ENCODE measurements at places on chromosomes 6 and 20. TPM values are rescaled to one million over a fixed set of nuclear protein-coding genes. Genes with fewer than 3 reads are reported as not detected.

Gene ARMH2
- total RNA-seq: not detected

DNA sequence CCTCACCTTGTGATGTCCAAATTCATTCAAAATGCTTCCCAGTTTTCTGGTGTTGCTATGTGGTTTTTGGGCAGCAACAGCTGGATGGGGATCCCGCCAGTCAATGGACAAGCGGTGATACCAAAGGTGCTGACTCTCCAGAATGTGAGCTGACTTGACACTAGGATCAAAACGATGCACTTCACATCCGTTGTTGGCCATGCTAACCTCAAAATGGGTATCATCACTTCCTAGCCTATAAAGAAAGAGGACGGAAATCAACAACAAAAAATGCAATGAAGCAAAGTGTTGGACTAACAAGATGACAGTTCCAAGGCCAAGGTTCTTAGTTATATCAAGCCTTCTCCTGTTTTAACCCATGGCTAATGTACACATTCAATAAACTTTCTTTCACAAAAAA, 59.2 kb downstream of the METTL24 start:
- DNase-seq: no peak

Gene TRIM40
- total RNA-seq: not detected

GRCh38 chr6:98416027-98416426, 418.3 kb upstream of the POU3F2 start:
- DNase-seq: no peak

All from Right ventricle myocardium superior (tissue), 1 donor.